Fibroblast of villous mesenchyme (primary cell): ENCODE measurements at places on chromosomes 12 and 14.

DNA sequence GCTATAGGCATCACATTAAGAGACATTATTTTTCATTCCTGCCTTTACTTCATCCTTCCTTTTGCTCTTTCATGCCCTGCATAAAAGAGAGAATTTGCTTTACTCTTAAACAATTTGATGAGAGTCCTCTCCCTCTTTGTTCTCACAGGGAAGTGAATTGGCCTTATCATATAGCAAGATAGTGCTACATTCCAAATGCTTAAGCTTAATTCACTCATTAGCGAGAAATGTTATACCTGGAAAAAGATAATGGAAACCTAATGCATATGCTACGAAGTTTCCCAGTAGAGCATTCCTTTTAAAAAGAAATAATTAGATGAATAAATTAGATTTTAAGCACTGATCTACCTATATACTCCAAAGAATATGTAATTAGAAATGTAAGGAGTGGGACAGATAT lies 798.8 kb downstream of the C12orf50 start:
- DNase-seq, result no peak

- DNase-seq, result no peak
Observed at GRCh38 chr12:87925021-87925420, 104.2 kb downstream of the C12orf50 start.

- no peak for DNase-seq
Observed at GRCh38 chr12:119713551-119714031, 45.7 kb downstream of the PRKAB1 start.

DNA sequence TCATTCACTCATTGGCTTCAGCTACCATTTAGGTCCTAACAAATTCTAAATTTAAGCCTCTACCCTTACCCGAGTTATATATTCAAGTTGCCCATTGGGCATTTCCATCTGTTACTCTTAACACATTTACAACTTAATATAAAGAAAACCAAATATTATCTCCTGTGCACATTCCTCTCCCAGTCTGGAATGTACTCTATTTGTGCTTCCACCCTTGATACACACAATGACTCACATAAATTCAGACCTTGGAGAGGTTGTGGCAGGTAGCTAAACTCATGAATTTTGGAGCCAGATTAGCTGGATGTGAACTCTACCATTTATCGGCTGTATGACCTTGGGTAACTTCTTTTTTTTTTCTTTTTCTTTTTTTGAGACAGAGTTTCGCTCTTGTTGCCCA lies 51.1 kb downstream of the BRMS1L start:
- no peak for DNase-seq

GRCh38 chr12:71755146-71755892 lies 656 bp downstream of the RAB21 start:
- DNase-seq, result peak; percentile 75

- no peak for DNase-seq
Observed at GRCh38 chr12:95207407-95207806, 9.9 kb downstream of the FGD6 start.

DNA sequence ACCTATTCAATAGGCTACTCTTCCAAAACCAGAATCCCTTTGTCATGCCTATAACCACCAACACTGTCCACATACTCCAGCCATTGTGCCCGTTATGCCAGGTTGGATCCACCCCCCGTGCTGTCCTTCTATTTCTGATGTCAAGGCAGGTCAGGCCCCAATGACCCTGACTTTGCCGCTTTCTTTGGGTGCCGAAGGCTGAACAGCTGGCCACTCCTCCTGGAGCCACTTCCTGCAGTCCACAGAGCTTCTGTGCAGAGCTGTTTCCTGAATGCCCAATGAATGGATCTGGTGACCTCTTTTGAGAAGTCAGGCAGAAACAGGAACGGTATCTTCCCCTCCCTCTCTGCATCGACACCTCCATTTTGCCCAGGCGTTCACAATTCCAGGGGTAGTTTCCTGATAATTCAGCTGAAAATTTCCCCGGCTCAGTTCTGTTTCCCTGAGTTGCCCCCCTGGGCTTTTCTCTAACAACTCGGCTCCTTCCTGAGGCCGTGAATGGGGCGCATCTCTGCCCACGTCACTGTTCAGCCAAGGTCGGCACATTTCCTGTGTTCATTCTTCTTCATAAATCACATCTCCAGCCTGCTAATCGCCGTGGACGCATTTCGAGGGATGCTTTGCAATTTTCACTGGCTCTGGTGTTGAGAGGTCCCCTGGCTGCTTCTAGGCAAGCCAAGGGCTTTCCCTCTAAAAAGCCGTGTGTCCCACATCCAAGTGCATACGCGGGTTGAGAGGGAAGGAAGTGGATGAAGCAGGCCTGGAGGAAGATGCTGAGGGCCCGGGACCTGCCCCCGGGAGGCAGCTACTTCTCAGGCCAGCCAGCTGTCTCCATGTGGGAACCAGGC lies 86.5 kb downstream of the PAPOLA start:
- DNase-seq, result no peak

GRCh38 chr12:38930990-38931389 lies 25.6 kb upstream of the CPNE8 start:
- no peak for DNase-seq

DNA sequence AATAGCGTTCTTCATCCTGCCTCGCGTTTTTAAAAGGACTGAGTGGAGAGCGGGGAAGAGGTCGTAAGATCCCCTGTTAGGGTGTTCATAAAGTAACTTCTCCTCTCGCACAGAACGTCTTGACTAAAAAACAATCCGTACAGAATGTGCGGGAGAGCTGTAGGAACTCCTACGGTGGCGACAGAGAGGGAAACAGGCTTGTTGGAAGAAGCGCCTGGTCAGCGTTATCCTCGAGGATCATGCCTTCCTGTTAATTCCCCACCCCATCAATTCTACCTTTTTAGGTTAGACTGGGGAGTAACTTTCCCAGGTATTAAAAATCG lies 399 bp upstream of the WASHC4 start:
- peak; percentile 67 for DNase-seq

GRCh38 chr12:116358893-116359761 lies 81.6 kb upstream of the MED13L start:
- DNase-seq, result peak; percentile 98

DNA sequence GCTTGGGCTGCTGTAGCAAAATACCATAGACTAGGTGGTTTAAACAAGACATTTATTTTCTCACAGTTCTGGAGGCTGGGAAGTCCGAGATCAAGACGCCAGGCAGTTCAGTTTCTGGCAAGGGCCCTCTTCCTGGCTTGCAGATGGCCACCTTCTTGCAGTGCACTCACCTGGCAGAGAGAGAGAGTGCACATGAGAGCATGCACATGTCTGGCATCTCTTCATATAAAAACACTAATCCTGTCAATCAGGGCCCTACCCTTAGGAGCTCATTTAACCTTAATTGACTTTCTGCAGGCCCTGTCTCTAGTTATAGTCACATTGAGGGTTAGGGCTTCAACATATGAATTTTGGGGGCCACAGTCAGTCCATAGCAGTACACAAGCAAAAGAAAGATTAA lies 12.4 kb upstream of the EVL start:
- no peak for DNase-seq

GRCh38 chr14:67735336-67736147 lies 33.9 kb downstream of the RDH12 start:
- DNase-seq, result no peak

DNA sequence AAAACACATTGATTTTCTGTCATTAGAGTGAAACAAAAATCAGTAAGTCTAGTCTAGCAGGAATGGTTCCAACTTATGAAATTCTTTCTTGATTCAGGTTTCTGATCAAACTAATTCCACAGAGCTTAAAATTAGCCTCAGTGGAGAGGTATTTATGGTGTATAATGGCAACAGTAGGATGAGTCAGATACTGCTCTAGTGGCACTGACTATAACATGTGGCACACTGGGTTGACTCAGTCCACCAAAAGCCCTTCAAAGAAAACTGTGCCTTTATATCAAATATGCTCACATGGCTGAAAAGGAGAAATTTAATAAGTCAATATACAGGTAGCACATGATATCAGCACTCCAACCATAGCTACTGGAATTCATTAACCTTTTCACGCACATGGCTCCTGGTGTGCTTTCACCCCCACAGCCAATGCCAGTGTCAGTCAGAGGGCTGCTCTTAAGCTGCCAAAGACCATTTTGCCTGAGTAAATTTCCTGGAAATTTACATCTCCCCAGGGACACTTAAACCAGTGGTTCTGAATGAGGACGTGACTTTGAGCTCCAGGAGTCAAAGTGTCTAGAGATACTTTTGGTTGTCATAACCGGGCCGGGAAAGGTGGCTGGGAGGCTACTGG lies 21.7 kb upstream of the CATSPERB start:
- DNase-seq, result no peak

GRCh38 chr14:71855399-71856036 lies 76.7 kb upstream of the RGS6 start:
- DNase-seq, result peak; percentile 72

DNA sequence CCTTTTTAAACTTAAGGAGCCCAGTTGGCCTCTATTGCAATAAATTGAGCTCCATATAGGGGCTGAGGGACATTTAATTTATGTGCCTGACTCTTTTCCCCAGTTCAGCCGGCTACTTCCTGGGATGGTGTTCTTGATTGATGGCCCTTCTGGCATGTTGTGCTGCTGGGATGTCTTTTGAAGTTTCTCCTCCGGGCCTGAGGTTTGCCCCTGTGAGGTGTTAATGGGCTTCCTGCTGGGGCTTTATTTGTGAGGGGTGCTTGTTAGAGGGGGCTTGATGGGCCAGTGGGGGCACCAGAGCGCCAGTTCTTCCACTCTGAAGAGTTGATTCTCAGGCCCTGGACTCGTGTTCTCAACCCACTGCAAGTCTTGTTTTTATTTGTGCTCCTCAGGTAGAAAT lies 69.6 kb downstream of the CHST11 start:
- no peak for DNase-seq

DNA sequence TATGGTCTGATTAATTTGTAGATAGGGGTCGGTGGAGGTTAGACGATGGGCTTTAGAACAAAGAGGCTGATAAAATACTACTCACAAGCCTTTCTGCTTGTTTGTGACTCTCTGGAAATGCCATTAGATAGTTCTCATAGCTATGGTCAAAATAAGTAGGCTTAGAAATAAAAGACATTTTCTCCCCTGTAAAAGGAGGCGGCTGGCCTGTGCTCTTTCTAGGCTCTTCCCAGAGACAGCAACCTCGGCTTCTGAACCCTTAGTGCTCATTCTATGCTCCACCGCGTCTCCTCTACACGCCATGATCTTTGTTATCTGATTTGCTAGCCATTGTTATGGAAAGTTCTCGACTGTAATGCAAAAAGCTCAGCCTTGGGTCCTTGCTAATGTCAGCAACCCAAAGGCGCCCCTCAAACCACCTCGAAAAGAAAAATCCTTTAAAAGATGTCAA lies 64.5 kb downstream of the CRADD start:
- DNase-seq, result peak; percentile 63

GRCh38 chr12:100164153-100164704 lies 21.6 kb upstream of the BLTP3B start:
- DNase-seq, result no peak

- DNase-seq, result no peak
Observed at GRCh38 chr14:33814010-33814409, 136.9 kb downstream of the EGLN3 start.

- DNase-seq, result no peak
Observed at GRCh38 chr12:26345471-26346003, 150.2 kb downstream of the SSPN start.

DNA sequence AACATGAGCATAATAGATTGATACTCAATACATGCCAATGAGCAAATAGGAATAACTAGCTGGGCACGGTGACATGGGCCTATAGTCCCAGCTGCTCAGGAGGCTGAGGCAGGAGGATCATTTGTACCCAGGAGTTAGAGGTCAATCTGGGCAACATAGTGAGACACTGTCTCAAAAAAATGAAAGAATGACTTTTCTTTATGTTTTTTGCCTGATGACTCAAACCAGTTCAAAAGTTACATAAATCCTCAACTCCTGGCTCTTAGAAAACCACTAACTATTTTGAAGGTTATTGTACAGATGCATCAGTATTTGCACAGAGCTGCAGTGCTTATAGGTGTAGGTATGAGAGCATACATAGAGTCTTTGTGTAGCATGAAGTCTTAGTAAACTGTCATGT lies 219.2 kb upstream of the RGS6 start:
- DNase-seq, result no peak

GRCh38 chr14:96757456-96757855 lies 39.7 kb upstream of the VRK1 start:
- DNase-seq, result no peak

DNA sequence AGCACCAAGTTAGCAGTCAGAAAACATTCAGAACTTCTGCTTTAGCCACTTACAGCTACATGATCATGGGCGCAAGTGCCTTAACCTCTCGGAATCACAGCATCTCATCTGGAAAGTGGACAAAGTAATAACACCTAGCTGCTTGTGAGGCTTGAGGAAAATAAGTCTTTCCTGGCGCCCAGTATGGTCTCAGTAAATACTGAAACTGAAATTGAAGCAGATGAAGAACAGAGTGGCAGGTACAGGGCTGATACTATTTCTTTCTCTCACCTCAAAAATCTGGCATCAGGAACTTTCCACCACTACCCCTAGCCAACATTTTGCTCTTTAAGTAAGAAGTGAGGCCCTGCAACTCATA lies 129.7 kb upstream of the FUT8 start:
- no peak for DNase-seq

GRCh38 chr14:82084813-82085212 lies 551.2 kb upstream of the SEL1L start:
- no peak for DNase-seq

GRCh38 chr14:70107309-70107708 lies 81.4 kb downstream of the SLC8A3 start:
- no peak for DNase-seq

GRCh38 chr14:51070726-51071125 lies 24.2 kb downstream of the TRIM9 start:
- DNase-seq, result no peak

DNA sequence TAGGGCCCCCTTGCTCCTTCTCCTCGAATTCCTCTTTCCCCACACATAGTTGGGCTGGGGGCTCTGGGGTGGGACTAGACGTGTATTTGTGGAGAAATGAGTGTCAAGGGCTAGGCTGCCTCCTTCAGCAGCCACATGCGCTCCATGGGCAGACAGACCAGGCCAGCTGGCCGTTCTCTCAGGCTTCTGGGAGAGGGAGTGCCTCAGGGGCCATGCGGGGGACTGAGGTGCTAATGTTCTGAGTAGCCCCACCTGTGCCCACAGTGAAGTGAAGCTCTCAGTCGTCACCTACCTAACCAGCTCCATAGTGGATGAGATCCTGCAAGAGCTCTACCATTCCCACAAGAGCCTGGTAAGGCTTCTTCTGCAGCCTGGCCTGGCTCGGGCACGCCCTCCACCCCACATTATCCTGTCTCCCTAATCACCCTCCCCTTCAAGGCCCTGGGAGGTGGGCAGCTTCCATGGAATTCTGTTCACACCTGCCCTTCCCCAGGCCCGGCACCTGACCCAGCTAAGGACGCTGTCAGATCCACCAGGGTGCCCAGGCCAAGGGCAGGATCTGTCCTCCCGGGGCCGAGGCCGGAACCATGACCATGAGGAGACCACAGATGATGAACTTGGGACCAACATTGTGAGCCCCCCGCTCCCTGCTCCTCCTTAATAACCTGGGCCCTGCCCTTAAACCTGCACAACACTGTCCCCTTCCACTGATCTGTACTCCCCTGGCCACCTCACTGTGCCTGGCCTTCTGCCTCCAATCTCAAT lies 9.0 kb upstream of the CPNE6 start:
- no peak for DNase-seq
